ENCODE measurements at places on chromosomes 12 and 14.

DNA sequence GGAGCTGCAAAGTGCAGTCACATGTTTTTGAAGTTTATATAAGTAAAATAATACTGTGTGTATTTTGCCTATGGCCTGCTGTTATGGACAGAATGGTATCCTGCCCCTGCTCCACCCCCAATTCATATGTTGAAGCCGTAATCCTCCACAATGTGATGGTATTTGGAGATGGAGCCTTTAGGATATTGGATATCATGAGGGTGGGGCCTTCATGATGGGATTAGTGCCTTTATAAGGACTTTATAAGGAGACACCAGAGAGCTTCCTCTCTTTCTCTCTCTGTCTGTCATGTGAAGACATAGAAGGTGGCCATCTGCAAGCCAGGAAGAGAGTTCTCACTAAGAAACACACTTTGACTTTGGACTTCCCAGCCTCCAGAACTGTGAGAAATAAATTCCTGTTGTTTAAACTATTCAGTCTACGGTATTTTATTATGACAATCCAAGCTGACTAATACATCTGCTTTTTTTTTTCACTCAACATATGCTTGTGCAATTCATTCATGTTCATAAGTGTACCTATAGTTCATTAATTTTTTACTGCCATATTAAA, 3.1 kb upstream of the CHPT1 start:
- no peak for DNase-seq

DNA sequence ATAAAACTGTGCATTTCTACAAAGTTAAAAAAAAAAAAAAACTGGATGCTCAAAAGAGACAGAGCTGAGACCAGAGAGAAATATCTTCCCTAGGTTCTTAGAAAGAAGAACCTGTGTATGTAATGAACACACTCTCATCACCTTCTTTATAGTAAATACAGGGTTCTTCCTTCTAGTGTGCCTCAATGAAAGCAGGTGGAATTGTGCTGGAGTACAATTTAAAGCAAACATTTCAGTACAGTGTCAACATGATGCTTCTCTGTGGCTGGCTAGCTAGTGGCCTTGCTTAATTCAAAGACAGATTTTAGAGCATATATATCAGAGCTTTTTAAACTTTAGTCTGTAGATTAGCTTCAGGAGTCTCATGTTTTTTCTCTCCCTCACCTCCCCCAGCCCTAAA, 249.8 kb upstream of the ARHGAP5 start:
- DNase-seq = no peak

DNA sequence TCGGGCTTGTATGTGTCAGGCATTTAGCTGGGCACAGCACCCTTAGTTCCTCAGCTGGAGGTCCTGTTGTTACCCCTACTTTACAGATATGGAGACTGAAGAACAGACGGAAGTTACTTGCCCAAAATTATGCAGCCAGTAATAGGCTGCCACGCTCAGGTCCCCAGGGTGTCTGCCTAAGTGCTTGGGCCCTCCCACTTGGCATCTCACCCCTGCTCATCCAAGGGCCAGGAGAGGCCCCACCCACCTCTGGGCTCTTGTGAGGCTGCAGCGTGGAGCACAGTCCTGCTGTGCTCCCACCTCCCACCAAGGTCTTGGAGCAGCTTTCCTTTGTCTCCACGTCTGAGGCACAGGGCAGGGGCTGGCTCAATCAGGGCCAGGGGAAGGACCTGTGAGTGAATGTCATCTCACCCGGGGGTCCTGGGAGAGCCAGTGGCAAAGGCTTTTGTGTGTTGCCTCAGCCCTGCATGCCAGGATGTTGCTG, 64.6 kb downstream of the BEGAIN start:
- DNase-seq = no peak

- DNase-seq = no peak
These were observed 71.0 kb upstream of the CFL2 start for GRCh38 chr14:34785223-34786006.

- no peak for DNase-seq
These were observed 10.9 kb upstream of the PCED1B start for GRCh38 chr12:47068539-47068938.

Measured in stimulated activated CD8-positive, alpha-beta memory T cell treated with anti-CD3 and anti-CD28 coated beads, Interleukin-4, amount 100 ng/mL, for 4 hours (primary cell).